ENCODE measurements at places on chromosomes 13 and 19. TPM values are rescaled to one million over a fixed set of nuclear protein-coding genes. Genes with fewer than 3 reads are reported as not detected.

The ZFP82 gene
- total RNA-seq, result 16.9 TPM

The TEX26 gene
- 0.23 TPM for total RNA-seq

DNA sequence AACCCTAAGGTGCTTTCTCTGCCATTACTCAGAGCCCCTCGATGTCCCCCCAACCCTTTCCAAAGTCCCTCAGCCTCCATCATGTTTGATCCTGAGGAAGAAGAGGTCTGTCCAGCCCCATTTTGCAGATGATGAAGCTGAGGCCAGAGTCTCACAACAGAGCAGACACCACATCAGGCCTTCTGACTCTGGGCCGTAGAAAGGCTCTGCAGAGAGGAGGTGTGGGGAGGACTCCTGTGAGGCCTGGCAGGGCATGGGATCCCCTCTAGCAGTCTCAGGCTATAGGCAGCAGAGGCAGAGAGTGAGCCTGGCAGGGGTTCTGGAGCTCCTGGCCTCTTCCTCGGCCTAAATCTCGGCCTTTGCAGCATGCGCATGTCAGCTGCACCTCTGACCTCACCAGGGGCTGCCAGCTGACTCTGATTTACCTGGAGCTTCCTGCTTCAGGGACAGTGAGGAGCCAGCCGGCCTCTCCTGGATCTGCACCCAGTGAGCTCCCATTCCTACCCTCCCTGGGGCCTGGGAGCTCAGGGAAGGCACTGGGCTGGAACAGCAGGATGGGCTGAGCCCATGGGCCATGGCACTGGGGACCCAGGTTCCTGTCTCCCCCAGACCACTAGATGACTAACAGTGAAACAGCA is 41.7 kb upstream of the VSTM2B start:
- ATAC-seq, result no peak

DNA sequence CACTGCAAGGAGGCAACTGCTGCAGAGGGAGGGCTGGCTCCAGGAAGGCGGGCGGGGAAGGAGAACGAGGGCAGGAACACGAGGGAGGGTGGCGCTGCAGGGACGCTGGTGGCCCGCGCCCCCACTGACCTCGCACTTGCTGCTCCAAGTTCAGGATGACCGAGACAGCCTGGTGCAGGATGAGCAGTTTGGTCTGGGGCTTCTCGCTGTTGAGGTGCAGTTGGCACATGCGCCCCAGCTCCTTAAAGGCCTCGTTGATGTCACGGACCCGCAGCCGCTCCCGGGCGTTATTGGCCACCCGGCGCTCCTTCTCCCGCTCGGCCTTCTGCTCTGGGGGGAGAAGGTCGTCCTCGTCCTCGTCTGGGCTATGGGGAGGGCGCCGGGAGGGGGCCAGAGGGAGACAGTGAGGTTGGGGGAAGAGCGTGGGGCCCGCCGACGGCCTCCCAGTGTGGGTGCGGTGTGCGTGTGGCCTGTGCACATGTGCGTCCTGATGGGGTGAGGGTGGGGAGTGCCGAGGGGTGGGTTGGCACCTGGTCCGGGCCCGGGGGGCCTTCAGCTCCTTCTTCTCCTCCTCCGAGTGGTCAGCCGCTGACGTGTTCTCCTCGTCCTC is 10.0 kb upstream of the UQCR11 start:
- ATAC-seq, result no peak

DNA sequence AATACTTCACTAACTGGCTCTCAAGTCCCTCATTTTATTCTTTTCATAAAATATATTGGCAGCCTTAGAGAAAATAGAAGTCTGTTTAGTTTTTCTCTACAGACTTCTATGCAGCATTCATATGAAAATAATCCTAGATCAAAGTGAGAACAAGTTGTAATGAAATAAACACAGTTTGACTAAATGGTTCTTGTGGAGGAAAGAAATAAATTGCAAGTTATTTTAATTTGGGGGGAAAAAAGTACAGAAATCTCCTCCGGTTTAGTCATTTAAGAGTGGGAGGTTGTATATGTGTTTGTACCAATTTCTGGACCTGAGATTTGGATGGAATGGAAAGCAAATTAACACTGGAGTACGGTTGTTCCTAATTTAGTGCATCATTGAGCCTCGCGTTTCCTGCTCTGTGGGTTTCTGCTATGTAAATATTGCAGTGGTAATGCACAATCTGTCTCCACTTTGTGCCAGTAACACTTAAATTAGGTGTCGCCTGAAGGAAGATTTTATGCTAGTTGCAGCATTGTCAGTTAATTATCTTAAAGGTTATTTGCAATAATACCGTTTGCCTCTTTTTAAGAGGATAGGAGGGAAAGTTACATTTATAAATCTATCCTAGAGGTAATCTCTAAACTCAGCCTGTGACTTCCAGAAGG is 100.2 kb downstream of the ZIC5 start:
- no peak for ATAC-seq

Measured in motor neuron (in vitro differentiated cells).